Motor neuron (in vitro differentiated cells): ENCODE measurements at places on chromosomes 3 and 15.

DNA sequence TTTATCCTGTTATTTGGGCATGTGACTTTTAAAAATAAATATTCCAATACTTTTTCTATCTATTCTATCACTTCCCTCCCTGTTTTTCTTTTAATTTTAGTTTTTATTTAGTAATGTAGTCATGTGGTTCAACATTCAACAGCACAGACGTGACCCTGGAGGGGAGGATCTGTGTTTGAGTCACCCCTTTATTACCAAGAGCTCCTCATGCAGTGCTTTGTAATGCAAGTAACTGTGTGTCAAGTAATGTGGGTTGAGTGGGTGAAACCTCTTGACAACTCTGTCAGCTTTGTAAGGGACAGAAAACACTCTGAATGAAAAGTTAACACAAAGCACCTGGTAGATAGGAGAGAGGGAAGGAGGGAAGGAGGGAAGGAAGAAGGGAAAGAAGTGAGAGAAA lies 89.7 kb upstream of the FGF12 start:
- peak; percentile 69 for ATAC-seq

GRCh38 chr3:192128060-192128459 lies 599.3 kb downstream of the FGF12 start:
- no peak for ATAC-seq

DNA sequence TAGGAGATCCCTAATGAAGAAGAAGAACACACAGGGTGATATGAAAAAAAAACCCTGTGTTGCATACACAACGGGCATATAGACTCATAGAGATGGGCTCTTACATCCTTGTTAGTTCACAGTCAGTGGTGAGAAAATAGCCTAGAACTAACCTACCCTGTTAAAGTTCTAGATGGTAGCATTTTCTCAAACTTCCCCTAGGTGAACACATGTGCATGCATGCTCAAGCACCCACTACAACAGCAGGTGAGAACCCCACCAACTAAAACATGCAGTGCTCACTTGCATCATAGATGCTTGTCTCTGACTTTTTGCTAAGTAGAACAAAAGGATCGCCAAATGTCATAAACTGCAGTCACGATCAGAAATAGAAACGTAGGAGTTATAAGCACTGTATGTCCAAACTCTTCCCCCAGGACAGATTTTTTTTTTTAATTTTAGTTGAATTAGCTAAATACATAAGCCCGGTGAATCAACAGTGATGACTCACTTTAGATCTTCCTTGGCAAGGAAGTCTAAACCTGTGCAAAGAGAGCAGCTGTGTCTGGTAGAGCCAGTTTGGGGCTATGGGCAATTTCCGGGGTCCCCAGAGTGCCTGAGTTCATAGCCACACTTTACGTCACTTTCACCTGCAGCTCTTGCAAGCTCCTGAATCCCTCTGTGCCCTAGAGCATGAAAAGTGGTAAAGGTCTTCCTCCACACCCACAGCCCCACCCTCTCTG lies 96.2 kb upstream of the SEMA6D start:
- ATAC-seq, result no peak

GRCh38 chr3:187222801-187223200 lies 25.5 kb downstream of the RTP1 start:
- no peak for ATAC-seq

DNA sequence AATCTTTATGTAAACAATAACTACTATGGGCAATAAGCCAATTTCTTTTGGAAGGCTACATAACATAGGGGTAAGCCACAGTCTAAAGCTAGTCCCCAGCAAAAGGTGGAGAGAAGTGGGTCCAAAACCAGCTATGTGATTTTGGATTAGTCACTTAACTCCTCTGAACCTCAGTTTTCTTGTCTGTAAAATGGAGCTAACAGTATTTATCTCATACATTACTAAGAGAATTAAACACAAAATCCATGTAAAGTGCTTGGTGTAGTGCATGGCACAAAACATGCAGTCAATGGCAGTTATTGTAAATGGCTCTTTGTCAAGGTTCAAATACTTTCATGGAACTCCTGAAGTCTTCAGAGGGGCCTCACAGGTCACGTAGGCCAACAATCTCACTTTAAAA lies 13.3 kb downstream of the RFT1 start:
- ATAC-seq, result no peak

DNA sequence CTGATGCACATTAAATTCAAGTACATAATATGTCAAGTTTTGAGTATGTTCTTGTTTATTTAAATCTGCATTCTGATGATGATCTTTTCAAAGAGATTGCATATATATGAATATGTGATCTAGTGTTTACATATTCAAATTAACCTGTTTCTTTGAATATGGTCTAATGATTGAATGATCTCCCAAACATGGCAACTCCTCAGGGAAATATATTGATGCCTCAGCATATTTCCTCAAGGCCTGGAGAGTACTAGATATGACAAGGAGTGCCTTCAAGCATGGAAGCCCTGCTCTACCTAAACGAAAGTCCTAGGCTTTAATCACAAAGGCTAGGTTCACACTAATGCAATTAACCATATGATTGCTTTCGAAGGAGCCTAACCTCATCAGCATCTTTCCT lies 532.8 kb downstream of the ZIC1 start:
- ATAC-seq, result no peak
